Hair follicle dermal papilla cell (primary cell): ENCODE measurements at places on chromosomes 11 and 22. TPM values are rescaled to one million over a fixed set of nuclear protein-coding genes. Genes with fewer than 3 reads are reported as not detected.

Gene CHRDL2
- total RNA-seq: 0.16 TPM in 1 of 2 replicates, not detected in the other

Gene CACNA1I
- under 0.01 and 0.12 TPM in 2 replicates for total RNA-seq

Gene NAALAD2
- 7.4 and 10.9 TPM in 2 replicates for total RNA-seq

Gene GPR152
- total RNA-seq: not detected in 2 replicates

Gene ABCG4
- 0.12 and 0.32 TPM in 2 replicates for total RNA-seq

Gene LINC01488
- total RNA-seq: not detected in 2 replicates

Gene C11orf21
- 0.16 and 0.36 TPM in 2 replicates for total RNA-seq

Gene ACTN3
- total RNA-seq: 0.16 TPM in 1 of 2 replicates, not detected in the other

Gene BAIAP2L2
- total RNA-seq: 0.32 and 0.49 TPM in 2 replicates

Gene OR4A16
- total RNA-seq: not detected in 2 replicates

Gene MRGPRX3
- not detected in 2 replicates for total RNA-seq

Gene ALX4
- 14.7 and 17.5 TPM in 2 replicates for total RNA-seq

Gene INS
- not detected in 2 replicates for total RNA-seq

Gene GP1BB
- 4.3 and 5.0 TPM in 2 replicates for total RNA-seq

Gene TUB
- 14.7 and 17.8 TPM in 2 replicates for total RNA-seq

Gene HORMAD2
- not detected in 2 replicates for total RNA-seq

Gene BCO2
- total RNA-seq: 1.1 and 1.7 TPM in 2 replicates

Gene OR8K5
- not detected in 2 replicates for total RNA-seq

Gene MFRP
- total RNA-seq: under 0.01 and 0.12 TPM in 2 replicates

Gene MS4A2
- not detected in 2 replicates for total RNA-seq

Gene PTGDR2
- total RNA-seq: 0.81 and 2.6 TPM in 2 replicates

Gene ASCL2
- not detected in 2 replicates for total RNA-seq

Gene OR8A1
- total RNA-seq: under 0.01 TPM in 1 of 2 replicates, not detected in the other

Gene OR2D2
- 0.32 and 0.61 TPM in 2 replicates for total RNA-seq

Gene OR52E4
- total RNA-seq: not detected in 2 replicates

Gene OTOG
- not detected in 2 replicates for total RNA-seq

Gene P2RY6
- total RNA-seq: 0.49 and 0.97 TPM in 2 replicates

Gene RHOG
- total RNA-seq: 16.4 and 23.6 TPM in 2 replicates

Gene CD3E
- total RNA-seq: not detected in 2 replicates

Gene SAA1
- not detected in 2 replicates for total RNA-seq

Gene SLC6A5
- not detected in 2 replicates for total RNA-seq

Gene OR5P2
- total RNA-seq: not detected in 2 replicates

Gene YPEL4
- total RNA-seq: 0.73 and 0.97 TPM in 2 replicates

Gene CTR9
- total RNA-seq: 29.5 and 35.5 TPM in 2 replicates

Gene NLRP14
- 0.16 and 0.24 TPM in 2 replicates for total RNA-seq

Gene XBP1
- total RNA-seq: 288 and 324 TPM in 2 replicates

Gene ADAMTS8
- 0.12 and 0.16 TPM in 2 replicates for total RNA-seq

Gene EI24
- total RNA-seq: 65.8 and 70.9 TPM in 2 replicates

Gene PKP3
- total RNA-seq: 3.8 and 4.7 TPM in 2 replicates

Gene CASP5
- not detected in 2 replicates for total RNA-seq

Gene POLD3
- 9.6 TPM in 2 replicates for total RNA-seq

Gene GVQW3
- 1.8 and 1.9 TPM in 2 replicates for total RNA-seq

Gene FOLH1
- total RNA-seq: 1.3 TPM in 2 replicates

Gene CLTCL1
- total RNA-seq: 7.5 and 8.6 TPM in 2 replicates

Gene OR52H1
- 0.81 TPM in 1 of 2 replicates, not detected in the other for total RNA-seq

Gene HIC2
- 6.2 and 6.7 TPM in 2 replicates for total RNA-seq

Gene ZP1
- total RNA-seq: 0.12 TPM in 1 of 2 replicates, not detected in the other

Gene DEUP1
- total RNA-seq: under 0.01 TPM in 1 of 2 replicates, not detected in the other

Gene TRPM5
- total RNA-seq: not detected in 2 replicates

Gene CEP126
- 2.6 and 3.7 TPM in 2 replicates for total RNA-seq

Gene GAL3ST1
- not detected in 2 replicates for total RNA-seq

Gene ART1
- not detected in 2 replicates for total RNA-seq

Gene LAMTOR1
- total RNA-seq: 113 and 119 TPM in 2 replicates

Gene PANX3
- total RNA-seq: not detected in 2 replicates
